Muscle of leg (tissue), 16 donors: ENCODE measurements at places on chromosomes 11 and 22. TPM values are rescaled to one million over a fixed set of nuclear protein-coding genes. Genes with fewer than 3 reads are reported as not detected.

GLB1L3 gene
- not detected for total RNA-seq

SMC1B gene
- total RNA-seq: 0.04 TPM

APOBEC3F gene
- 2.7 TPM for total RNA-seq

ART1 gene
- total RNA-seq: 5.7 TPM

TCIRG1 gene
- total RNA-seq: 31.9 TPM

MFNG gene
- 5.2 TPM for total RNA-seq

SERHL2 gene
- total RNA-seq: 2.4 TPM

CRYBA4 gene
- not detected for total RNA-seq

OR2AT4 gene
- not detected for total RNA-seq

CCDC116 gene
- total RNA-seq: 0.27 TPM

C11orf86 gene
- not detected for total RNA-seq

MRPL21 gene
- total RNA-seq: 74.8 TPM

PDE2A gene
- 10.7 TPM for total RNA-seq

CCDC73 gene
- total RNA-seq: not detected

KDM4E gene
- total RNA-seq: not detected

MS4A15 gene
- not detected for total RNA-seq

TBX1 gene
- 7.2 TPM for total RNA-seq

C11orf24 gene
- total RNA-seq: 14.7 TPM

FCHSD2 gene
- total RNA-seq: 13.7 TPM

OR4C13 gene
- total RNA-seq: not detected

PHLDB1 gene
- total RNA-seq: 52.5 TPM

PRRG4 gene
- 0.09 TPM for total RNA-seq

OR52N5 gene
- total RNA-seq: not detected

AMBRA1 gene
- 15.8 TPM for total RNA-seq

SERPIND1 gene
- 0.09 TPM for total RNA-seq

MMP13 gene
- 0.04 TPM for total RNA-seq

NEFH gene
- 0.58 TPM for total RNA-seq

FOXRED2 gene
- total RNA-seq: 11.1 TPM

NCAPH2 gene
- 34.8 TPM for total RNA-seq

KCTD14 gene
- total RNA-seq: 0.89 TPM

SAA4 gene
- total RNA-seq: not detected

SGSM1 gene
- total RNA-seq: 0.13 TPM

NLRP14 gene
- 0.04 TPM for total RNA-seq

SAC3D1 gene
- total RNA-seq: 6.7 TPM

IL18 gene
- 0.31 TPM for total RNA-seq

DBX1 gene
- total RNA-seq: 1.3 TPM

MMP11 gene
- total RNA-seq: 8.9 TPM

OTOG gene
- total RNA-seq: under 0.01 TPM

RIBC2 gene
- 1.4 TPM for total RNA-seq
